ENCODE measurements at places on chromosomes 12 and 14.

- no peak for DNase-seq
These were observed 378.3 kb downstream of the BCL11B start for GRCh38 chr14:98893675-98894074.

- DNase-seq: no peak
These were observed 444.6 kb downstream of the SOX5 start for GRCh38 chr12:23504641-23505399.

DNA sequence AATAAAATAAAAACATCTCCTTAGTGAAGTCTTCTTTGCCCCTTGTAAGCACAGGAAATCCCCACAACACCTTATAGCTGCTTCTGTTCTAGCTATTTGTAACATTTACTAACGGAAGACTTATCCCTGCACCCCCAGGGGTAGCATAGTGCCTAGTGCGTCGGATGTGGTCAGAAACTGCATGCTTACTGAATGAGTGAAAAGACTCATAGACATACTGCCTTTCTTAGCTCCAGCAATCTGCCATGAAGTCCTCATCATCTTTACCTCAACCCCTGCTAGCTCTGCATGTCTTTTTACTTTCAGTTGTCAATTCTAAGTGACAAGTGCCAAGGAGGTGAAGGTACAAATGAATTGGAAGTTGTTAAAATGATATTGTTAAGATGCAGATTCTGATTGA, 12.9 kb downstream of the RIOX1 start:
- DNase-seq: no peak

- no peak for DNase-seq
These were observed 181.6 kb downstream of the CHST11 start for GRCh38 chr12:104638218-104638850.

DNA sequence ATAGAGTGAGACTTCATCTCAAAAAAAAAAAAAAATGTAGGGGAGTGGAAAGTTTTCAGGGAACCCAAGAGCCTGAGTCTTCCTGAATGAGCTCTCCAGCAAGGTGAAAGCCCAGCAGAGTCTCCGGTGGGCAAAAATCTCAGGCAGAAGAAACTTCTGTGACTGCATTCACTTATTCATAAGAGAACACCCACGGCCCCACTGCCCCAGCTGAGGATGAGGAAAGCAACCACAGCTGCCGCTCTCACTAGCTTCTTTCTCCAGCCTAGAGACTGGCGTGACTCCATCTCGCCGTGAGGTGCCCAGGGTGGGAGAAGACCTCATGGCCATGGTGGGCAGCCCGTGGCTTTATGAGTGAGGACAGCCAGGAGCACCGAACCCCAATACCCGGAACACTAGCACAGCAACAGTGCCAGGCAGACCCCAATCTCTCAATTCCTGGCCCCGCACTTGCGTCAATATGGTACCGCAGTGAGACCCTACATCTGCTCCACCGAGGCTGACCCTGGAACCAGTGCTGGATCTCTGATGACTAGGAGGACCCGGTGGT, 29.7 kb upstream of the DYNC1H1 start:
- DNase-seq: no peak

GRCh38 chr12:52873513-52873831, 24.7 kb upstream of the KRT78 start:
- DNase-seq: no peak

GRCh38 chr14:23896609-23897153, 56.9 kb upstream of the DHRS4 start:
- no peak for DNase-seq

DNA sequence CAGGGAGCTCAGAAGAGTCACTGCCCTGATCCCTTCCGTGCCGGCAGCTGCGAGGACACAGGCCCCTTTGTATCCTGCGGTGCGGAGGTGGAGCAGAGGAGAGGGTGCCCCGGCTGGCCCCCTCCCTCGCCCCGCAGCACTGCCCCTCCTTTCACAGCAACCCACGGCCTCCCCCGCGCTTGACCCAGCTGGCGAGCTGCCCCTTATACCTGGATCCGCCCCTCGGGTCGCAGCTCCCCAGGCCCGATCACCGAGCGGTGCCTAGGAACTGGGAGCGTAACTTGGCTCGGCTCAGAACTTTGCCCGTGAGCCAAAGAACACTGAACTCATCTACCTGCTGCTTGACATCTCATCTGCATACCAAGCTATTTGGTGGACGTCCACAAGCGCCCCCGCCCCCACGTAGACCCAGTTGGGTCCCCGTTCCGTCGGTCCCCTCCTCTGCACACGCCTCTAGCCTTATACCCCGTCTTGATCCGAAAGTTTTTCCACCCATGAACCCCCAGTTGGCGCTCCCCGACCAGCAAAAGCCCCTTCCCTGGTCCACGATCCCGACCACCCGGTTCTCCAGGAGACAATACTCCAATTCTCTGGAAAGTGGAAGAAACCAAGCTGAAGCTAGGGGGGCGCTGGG, 697 bp upstream of the DNAJC14 start:
- no peak for DNase-seq

GRCh38 chr14:70640938-70641547, 673 bp upstream of the TTC9 start:
- DNase-seq: no peak

DNA sequence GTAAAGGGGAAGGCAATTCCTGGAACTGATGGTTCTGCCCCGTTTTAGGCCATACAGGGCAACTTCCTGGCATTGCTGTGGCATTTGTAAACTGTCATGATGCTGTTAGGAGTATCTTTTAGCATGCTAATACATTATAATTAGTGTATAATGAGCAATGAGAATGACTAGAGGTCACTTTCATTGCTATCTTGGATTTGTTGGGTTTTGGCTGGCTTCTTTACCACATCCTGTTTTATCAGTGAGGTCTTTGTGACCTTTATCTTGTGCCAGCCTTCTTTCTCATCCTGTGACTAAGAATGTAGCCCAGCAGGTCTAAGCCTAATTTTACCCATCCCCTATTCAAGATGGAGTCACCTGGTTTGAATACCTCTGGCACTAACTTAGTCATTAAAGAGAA, 51.2 kb downstream of the TESPA1 start:
- no peak for DNase-seq

- no peak for DNase-seq
These were observed 61.6 kb downstream of the SERPINA3 start for GRCh38 chr14:94673781-94674231.

- DNase-seq: no peak
These were observed 183.3 kb downstream of the EFCAB11 start for GRCh38 chr14:89771251-89771650.

- DNase-seq: no peak
These were observed 17.0 kb downstream of the CEP128 start for GRCh38 chr14:80924365-80925103.

- DNase-seq: no peak
These were observed 111.4 kb downstream of the EGLN3 start for GRCh38 chr14:33839193-33840076.

DNA sequence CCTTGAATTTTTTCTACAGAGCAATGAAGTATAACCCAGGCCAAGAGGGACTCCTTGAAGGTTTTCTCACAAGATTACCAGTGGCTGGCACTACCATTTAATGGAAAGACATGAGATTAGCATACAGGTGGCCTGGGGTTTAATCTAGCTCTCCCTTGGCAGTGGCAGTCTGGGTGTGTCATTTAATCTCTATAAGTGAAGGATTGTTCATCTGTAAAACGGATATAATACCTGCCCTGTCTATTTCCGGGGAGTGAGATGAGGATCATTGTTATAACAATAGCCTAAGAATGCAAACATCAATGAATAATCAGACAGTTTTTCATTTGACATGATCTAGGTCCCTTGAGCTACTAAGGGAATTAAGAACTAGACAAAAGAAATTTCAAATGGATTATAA, 168.7 kb upstream of the CPNE8 start:
- DNase-seq: no peak

DNA sequence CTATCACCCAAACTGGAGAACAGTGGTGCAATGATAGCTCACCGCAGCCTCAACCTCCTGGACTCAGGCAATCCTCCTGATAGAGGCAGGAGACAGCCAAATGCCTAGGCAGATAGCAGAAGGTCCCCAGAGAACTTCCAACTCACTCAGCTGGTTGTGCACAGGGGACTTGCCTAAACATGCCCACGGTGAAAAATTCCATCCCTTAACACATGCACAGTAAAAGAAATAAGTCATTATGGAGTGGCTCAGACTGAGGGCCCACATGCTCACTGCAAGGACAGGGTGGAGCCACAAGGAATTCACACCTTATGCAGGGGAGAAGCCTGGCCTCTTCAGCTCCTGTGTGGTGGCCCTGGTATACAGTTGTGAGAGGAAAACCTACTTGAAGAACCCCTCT, 525.8 kb upstream of the ATP2B1 start:
- DNase-seq: no peak

GRCh38 chr14:68820536-68820935, 27.7 kb upstream of the ZFP36L1 start:
- DNase-seq: no peak

Measured in cortex of kidney (tissue), 1 donor.